Esophagus mucosa (tissue), 1 donor: ENCODE measurements at places on chromosomes 5 and 9. TPM values are rescaled to one million over a fixed set of nuclear protein-coding genes. Genes with fewer than 3 reads are reported as not detected.

The EFNA5 gene
- total RNA-seq, result 29.7 TPM

The PTPDC1 gene
- total RNA-seq, result 1.6 TPM

The RLN2 gene
- total RNA-seq, result not detected

The TYRP1 gene
- not detected for total RNA-seq

GRCh38 chr5:176671890-176672747 is 24.8 kb downstream of the TSPAN17 start:
- ATAC-seq, result no peak

- no peak for ATAC-seq
Observed at GRCh38 chr9:134333874-134334581, 7.8 kb downstream of the RXRA start.

- peak; percentile 4 for ATAC-seq
Observed at GRCh38 chr5:53031695-53032096, 42.5 kb downstream of the ITGA2 start.

- ATAC-seq, result no peak
Observed at GRCh38 chr9:113247640-113248039, 26.3 kb downstream of the SLC31A1 start.

- no peak for ATAC-seq
Observed at GRCh38 chr5:766666-767431, 17.7 kb downstream of the ZDHHC11B start.

- no peak for ATAC-seq
Observed at GRCh38 chr9:107136296-107136695, 146.8 kb upstream of the RAD23B start.

DNA sequence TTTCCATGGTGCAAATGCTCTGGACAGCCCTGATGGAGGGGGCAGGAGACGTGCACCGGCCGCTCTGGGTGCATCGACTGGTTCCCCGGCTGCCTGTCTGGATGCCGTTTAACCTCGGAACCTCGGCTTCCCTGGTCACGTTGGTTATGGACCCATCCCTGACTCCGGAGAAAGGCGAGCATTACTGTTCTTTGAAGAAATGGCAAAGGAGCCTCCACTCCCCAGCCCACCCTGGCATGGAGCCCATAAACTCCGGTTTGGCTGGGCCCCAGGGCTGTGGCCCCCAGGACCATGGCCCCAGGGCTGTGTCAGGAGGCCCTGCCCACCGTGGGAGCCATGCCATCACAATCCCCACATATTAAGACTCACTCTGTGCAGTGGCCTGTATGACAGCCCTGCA is 28.9 kb downstream of the DBH start:
- no peak for ATAC-seq
